ENCODE measurements at places on chromosomes 5 and 9.
A peak's percentile ranks its signal among the peaks of the same experiment; 100 is the strongest.

GRCh38 chr5:139262742-139263445 lies 30.6 kb upstream of the MATR3 start:
- peak; percentile 77 for DNase-seq

DNA sequence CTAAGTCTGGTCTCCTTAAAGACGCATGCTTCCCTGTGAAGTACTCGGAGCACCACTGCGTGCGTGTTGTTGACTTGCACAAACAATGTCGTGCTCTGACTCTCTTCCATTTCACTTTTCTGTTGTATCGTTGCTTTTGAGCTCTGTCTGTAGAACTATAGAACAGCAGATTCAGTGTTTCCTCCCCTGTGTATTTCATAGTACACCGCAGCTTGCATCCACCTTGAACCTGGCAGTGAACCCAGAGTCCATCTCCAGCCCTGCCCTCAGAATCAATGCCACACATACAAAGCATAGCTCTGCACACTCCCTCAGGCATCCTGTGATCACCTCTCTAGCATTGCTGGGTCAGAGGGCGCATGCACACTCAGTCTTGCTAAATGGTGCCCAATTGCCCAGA lies 37.2 kb upstream of the ADAMTS2 start:
- no peak for DNase-seq

DNA sequence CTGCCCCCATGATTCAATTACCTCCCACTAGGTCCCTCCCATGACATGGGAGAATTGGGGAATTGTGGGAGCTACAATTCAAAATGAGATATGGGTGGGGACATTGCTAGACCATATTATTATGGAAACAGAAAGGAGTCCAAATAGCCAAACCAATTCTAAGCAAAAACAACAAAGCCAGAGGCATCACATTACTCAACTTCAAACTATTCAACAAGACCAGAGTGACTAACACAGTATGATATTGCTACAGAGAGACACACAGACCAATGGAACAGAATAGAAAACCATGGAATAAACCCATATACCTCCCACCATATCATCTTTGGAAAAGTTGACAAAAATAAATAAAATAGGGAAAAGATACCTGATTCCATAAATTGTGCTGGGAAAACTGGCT lies 710.5 kb upstream of the CDH9 start:
- peak; percentile 37 for DNase-seq

GRCh38 chr5:155624597-155625241 lies 611.2 kb downstream of the KIF4B start:
- no peak for DNase-seq

- DNase-seq, result no peak
These were observed 7.6 kb downstream of the SHROOM1 start for GRCh38 chr5:132822650-132823480.

DNA sequence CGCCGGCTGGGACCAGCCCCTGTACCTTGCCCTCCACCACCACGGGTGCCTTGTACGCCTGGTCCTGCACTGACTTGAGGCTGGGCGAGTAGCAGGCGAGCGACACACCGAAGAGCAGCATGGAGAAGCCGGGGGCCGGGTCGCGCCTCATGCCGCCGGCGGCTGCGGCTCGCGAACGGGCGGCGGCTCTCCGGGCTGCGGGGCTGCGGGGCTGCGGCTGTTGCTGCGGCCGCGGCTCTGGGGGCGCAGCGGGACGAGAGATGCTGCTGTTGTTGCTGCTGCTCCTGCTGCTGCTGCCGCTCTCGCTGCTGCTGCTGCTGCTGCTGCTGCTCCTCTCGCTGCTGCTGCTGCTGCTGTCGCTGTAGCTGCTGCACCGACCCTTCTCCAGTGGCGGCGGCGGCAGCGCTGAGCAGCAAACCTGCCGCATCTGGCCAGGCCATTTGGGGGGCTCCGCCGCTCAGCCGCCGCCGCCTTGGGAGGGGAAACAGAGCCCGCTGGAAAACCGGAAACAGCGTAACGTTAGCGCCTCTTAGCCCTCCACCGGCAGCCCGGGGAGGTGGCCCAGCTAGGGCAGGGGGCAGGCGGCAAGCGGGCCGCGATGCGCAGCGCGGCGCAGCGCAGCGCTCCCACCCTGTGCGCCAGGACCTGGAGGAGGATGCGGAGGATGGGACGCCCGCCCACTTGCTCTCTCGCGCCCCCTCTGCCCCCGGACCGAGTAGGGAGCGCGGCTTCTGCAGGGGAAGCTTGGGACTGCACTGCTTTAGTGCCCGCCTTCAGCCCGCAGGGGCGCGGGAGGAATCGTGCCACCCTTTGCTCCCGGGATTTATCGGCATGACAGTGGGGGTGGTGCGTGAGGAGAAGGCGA lies at the start of gene NRG2:
NRG2 (minus strand) TSS at position 657 of the 865 bp plus-strand sequence.
- DNase-seq, result peak; percentile 74

GRCh38 chr5:73801686-73802085 lies 175.7 kb downstream of the ARHGEF28 start:
- DNase-seq, result no peak

- no peak for DNase-seq
These were observed 5.4 kb downstream of the DMAC1 start for GRCh38 chr9:7794196-7794595.
